Glutamatergic neuron (in vitro differentiated cells): ENCODE measurements at places on chromosomes 2 and 18. TPM values are rescaled to one million over a fixed set of nuclear protein-coding genes. Genes with fewer than 3 reads are reported as not detected.
A peak's percentile ranks its signal among the peaks of the same experiment; 100 is the strongest.

DNA sequence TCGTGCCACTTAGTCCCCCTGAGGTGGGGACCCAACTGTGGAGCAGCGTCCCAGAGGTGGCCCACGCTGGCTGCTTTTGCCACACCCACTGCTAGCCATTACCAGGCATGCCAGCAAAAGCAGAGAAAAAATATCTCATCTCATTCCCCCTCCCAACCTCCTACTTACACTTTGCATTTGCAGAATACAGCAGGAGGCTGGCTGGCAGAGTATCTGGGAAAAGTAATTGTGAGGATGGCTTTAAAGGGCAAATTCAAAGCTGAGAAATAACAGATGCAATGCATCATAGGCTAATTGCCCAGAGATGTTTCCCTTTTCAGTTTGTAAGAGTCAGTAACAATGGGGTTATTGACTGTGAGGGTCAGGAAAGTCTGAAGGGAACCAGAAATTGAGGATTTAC, 438.1 kb upstream of the DSEL start:
- DNase-seq = no peak

DNA sequence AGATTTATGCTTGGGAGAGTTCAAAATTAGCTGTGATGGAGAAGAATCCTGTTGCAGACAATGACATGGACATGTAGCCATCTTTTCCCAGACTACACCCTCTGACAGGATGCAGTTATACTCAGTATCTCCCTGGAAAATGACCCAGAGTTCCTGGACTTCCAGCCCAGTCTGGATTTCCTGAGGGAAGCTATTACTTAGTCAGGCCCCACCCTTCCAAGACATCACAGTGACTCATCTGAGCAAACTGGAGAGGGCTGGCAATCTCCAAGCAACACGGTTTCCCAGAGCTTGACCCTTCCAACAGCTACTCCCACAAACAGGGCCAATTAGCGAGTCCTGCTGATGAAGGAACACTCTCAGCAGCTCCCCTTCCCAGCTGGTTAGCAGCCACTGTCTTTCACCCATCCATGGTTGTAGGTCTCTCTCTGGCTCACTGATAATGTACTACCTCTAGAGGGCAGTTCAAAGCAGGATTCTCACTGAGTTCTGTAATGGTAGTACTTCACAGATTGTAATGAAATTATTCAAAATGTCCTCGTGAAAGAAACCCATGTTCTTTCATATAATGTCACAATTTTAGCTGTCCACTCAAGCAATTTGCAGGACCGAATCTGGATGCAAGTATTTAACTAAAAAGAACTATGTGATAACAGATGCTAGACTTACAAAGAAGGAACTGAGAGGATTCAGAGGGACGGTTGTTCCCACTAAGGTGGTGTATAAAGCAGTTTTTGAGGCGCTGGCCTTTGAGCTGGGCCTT, 110.2 kb downstream of the MDH1 start:
- no peak for DNase-seq

GRCh38 chr2:44937688-44938240, 3.7 kb upstream of the SIX3 start:
- peak; percentile 43 for DNase-seq

DNA sequence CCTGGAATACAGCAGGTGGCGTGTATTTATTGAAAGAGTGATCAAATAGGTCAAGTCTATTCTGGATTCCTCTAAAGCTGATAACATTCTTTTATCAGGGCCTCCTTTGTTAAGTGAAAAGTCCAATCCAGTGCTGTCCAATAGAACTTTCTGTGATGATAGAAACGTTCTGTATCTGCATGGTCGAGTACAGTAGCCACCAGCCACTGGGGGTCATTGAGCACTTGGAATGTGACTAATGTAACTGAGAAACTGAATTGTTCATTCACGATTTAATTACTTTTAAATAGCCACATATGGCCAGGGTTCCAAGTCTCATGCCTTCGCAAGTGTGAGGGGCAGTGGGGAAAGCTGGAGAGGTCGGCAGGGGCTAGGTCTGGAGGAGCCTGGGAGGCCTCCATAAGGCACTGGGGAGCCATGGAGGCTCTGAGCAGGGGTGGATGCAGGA, 20.5 kb downstream of the SH2D6 start:
- no peak for DNase-seq

- no peak for DNase-seq
These were observed 62.1 kb downstream of the NABP1 start for GRCh38 chr2:191740016-191740419.

GRCh38 chr18:76953156-76953555, 130.8 kb downstream of the ZNF236 start:
- DNase-seq = no peak

DNA sequence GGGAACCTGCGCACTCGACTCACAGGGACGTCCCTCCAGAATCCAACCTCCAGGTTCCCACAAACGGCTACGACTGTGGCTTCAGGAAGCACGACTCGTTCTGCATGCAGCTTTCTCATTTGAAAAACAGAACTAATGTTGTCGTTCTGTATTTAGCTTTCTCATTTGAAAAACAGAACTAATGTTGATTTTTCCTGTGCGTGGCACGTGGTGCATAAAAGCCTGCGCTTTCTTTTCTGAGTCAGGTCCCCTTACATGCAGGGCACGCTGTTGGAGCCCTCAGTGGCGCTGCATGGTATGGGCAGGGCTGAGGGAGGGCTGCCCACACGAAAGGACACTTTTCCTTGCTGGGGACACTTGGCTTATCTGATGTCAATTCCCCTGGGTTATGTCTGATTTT, 124.3 kb downstream of the TMEM18 start:
- DNase-seq = no peak

DNA sequence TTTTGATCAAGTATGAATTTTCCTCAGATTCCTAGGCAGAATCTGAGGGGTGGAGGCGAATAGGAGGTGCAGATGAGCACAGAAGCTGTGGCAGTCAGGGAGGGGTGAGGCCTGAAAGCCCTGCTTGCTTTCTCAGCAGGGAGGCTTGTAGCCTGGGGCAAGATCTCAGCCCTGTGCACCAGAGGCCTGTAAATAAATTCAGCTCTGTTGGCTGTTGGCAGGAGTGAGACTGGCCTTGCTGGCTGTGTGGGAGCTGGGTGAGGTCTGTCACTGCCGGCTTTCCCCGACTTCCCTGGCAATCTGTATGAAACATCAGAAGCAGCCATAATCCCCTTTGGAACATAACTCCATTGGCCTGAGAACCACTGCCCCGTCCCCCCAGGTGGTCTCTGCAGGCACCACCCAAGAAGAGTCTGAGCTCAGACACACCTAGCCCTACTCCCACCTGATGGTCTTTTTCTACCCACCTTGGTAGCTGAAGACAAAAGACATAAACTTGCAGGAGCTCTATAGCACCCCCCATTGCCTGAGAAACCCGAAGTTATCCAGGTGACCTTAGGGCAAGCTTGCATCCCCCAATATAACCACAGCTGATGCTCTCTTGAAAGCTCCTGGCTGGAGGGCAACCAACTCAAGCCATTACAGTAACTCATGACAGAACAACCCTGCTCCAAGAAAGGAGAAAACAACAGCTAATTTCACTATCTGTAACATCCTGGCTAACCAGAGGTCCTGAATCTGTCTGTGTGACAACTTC, 32.3 kb downstream of the EVA1A start:
- no peak for DNase-seq

DNA sequence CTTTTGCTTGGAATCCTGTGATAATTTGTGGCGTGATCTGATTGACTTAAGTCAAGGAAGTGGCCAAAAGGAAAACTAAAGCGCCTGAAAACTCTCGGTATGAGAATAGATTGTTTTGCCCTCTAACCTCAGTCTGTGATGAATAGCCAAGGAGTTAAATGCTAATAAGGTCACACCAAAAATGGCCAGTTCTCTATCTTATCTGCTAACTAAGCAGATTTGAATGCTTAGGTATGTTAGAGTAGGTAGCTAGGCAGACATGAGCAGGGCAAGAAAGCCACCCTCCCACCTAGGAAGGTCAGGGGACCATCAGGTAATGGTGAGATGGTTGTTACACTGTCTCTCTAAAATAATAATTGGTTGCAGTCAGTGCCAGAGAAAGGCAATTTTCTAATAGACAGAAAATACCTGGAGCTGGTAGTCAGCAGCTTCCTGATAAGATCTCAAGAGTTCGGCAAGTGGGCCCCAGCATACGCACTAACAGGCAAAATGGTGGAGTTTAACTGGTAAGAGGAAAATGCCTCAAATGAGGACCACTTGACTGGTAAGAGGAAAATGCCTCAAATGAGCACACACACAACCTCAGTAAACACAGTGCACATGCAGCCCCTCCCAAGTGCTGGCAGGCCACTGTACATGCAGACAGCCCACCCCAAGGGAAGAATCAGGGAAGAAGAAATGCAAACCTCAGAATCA, 468.4 kb downstream of the MBD2 start:
- DNase-seq = no peak

- no peak for DNase-seq
These were observed 159.5 kb upstream of the ZNF516 start for GRCh38 chr18:76654577-76654976.

DNA sequence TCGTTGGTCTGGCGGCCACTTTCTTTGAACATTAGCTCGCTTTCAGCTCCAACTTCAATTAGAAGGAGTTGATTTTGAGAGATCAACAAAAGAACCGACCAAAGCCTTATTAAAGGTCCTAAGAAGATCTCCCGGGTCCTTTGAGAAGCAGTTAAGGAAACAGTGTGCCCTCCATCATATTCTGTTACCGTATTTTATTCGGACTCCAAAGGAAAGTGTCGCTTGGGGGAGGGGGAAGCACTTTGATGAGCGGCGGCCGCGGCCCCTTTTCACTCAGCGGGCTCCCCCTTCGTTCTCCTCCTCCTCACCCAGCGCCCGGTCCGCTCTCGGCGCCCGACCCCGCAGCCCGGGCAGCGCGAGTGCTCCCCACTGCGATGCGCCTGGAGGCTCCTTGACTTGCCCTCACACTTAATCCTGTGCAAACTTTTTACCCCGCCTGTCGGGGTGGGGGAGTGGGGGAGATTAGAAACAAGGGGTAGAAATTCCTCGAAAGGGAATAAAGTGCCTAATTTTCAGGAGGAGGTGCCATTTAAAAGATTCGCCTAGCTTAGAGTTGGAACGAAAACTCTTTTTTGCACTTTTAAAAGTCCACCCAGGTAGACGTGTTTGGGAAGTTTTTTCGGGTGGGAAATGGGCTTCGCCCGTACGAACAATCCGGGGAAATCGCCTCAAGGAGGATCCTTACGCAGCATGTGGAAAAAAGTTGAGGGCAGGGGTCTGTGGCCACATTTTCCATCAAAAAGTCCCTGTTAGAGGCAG, 1.2 kb upstream of the OTX1 start:
- DNase-seq = no peak

DNA sequence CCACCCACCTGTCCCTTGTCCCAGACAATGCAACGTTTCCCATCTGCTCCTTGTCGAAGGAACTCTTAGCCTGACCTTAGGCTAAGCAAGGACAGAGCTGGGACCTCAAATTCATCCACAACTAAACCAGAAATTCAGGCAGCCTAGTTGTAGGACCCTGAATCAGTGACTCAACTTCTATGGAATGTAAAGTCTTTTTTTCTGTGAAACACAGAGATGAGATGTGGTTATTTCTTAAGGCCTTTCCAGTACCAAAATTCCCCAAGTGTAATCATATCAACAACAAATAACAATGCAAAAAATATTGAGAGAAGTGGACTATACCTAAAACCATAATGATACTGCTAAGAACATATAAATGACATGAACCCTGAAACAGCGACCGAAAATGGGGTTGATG, 46.7 kb downstream of the EN1 start:
- DNase-seq = no peak

The CYTIP gene
- total RNA-seq = not detected

The STON1 gene
- 4.2 TPM for total RNA-seq

The CPS1 gene
- total RNA-seq = 31.1 TPM

The VSNL1 gene
- 6.1 TPM for total RNA-seq
